Myometrial cell (primary cell): ENCODE measurements at places on chromosomes 5 and 9. TPM values are rescaled to one million over a fixed set of nuclear protein-coding genes. Genes with fewer than 3 reads are reported as not detected.

TRIM36 gene
- 0.86 and 1.2 TPM in 2 replicates for total RNA-seq

ABO gene
- total RNA-seq: not detected in 2 replicates

NOTCH1 gene
- total RNA-seq: 12.9 and 14.4 TPM in 2 replicates

SYK gene
- total RNA-seq: not detected in 2 replicates

ASPN gene
- 1.4 and 2.1 TPM in 2 replicates for total RNA-seq

LIX1 gene
- total RNA-seq: not detected in 2 replicates

TTC16 gene
- not detected in 2 replicates for total RNA-seq

CDC25C gene
- total RNA-seq: 23.9 and 24.3 TPM in 2 replicates

SPATA31E1 gene
- under 0.01 and 0.18 TPM in 2 replicates for total RNA-seq

FAM153A gene
- total RNA-seq: not detected in 2 replicates

ECSCR gene
- total RNA-seq: not detected in 2 replicates

INSL6 gene
- not detected in 2 replicates for total RNA-seq

CMBL gene
- total RNA-seq: 8.6 and 10.3 TPM in 2 replicates

CDH18 gene
- total RNA-seq: not detected in 2 replicates

NIM1K gene
- under 0.01 and 1.2 TPM in 2 replicates for total RNA-seq

ARL14EPL gene
- 0.29 TPM in 1 of 2 replicates, not detected in the other for total RNA-seq

MED10 gene
- total RNA-seq: 14.2 and 20.5 TPM in 2 replicates

KIF20A gene
- 91.4 and 104 TPM in 2 replicates for total RNA-seq

BAAT gene
- total RNA-seq: not detected in 2 replicates

ARID3C gene
- total RNA-seq: under 0.01 and 0.58 TPM in 2 replicates

LEAP2 gene
- 1.6 TPM in 1 of 2 replicates, not detected in the other for total RNA-seq

PCA3 gene
- total RNA-seq: not detected in 2 replicates

PCDHGA12 gene
- 14.9 and 15.6 TPM in 2 replicates for total RNA-seq

SLC1A3 gene
- total RNA-seq: not detected in 2 replicates

DPYSL3 gene
- 83.6 and 86.5 TPM in 2 replicates for total RNA-seq

NCS1 gene
- 49.6 and 50.2 TPM in 2 replicates for total RNA-seq

PCDHA3 gene
- 0.18 and 0.58 TPM in 2 replicates for total RNA-seq

MED7 gene
- total RNA-seq: 12.4 and 18.2 TPM in 2 replicates

SPATA6L gene
- 0.86 TPM in 1 of 2 replicates, not detected in the other for total RNA-seq

TMEM252 gene
- not detected in 2 replicates for total RNA-seq

PCDHB12 gene
- not detected in 2 replicates for total RNA-seq

IPO11 gene
- total RNA-seq: 13.8 and 16.1 TPM in 2 replicates

MPDZ gene
- total RNA-seq: 21.3 and 24.6 TPM in 2 replicates

LRRC8A gene
- 39.2 and 44.1 TPM in 2 replicates for total RNA-seq

CXCL14 gene
- 0.29 TPM in 1 of 2 replicates, not detected in the other for total RNA-seq

CCL21 gene
- total RNA-seq: not detected in 2 replicates

ST8SIA4 gene
- total RNA-seq: 0.18 TPM in 1 of 2 replicates, not detected in the other

GMCL2 gene
- not detected in 2 replicates for total RNA-seq

PCDHGA10 gene
- total RNA-seq: 4.3 and 4.6 TPM in 2 replicates

ZFP37 gene
- total RNA-seq: 0.29 and 1.9 TPM in 2 replicates

JAKMIP2 gene
- 5.2 and 8.3 TPM in 2 replicates for total RNA-seq

EGFL7 gene
- 18.7 and 19.3 TPM in 2 replicates for total RNA-seq

F2RL1 gene
- 23.6 and 28.8 TPM in 2 replicates for total RNA-seq

CAMK2A gene
- 0.18 and 0.29 TPM in 2 replicates for total RNA-seq

PCDHA2 gene
- not detected in 2 replicates for total RNA-seq

PCDHA7 gene
- 0.71 TPM in 1 of 2 replicates, not detected in the other for total RNA-seq

SLC4A9 gene
- not detected in 2 replicates for total RNA-seq

ENTREP1 gene
- total RNA-seq: not detected in 2 replicates

SCGB3A2 gene
- total RNA-seq: not detected in 2 replicates

PCDHGA9 gene
- total RNA-seq: 0.86 and 1.9 TPM in 2 replicates

CCDC171 gene
- 1.4 and 2.1 TPM in 2 replicates for total RNA-seq

ZNF608 gene
- 0.18 and 0.29 TPM in 2 replicates for total RNA-seq

NR5A1 gene
- total RNA-seq: not detected in 2 replicates

FOXI1 gene
- total RNA-seq: not detected in 2 replicates

CREBRF gene
- total RNA-seq: 5.8 and 11.2 TPM in 2 replicates
